ENCODE measurements at places on chromosomes 3 and 15. TPM values are rescaled to one million over a fixed set of nuclear protein-coding genes. Genes with fewer than 3 reads are reported as not detected.

The CSPG4 gene
- polyA plus RNA-seq, result 0.72 TPM

The ATP10A gene
- 0.04 TPM for polyA plus RNA-seq

The NDN gene
- polyA plus RNA-seq, result not detected

The KCNMB2 gene
- polyA plus RNA-seq, result 16.1 TPM

The CLEC3B gene
- polyA plus RNA-seq, result not detected

The C2CD4B gene
- not detected for polyA plus RNA-seq

The IP6K2 gene
- polyA plus RNA-seq, result 81.7 TPM

The ANO10 gene
- polyA plus RNA-seq, result 2.9 TPM

The LIPC gene
- not detected for polyA plus RNA-seq

The APH1B gene
- 14.4 TPM for polyA plus RNA-seq

The WDR49 gene
- polyA plus RNA-seq, result not detected

The PTH1R gene
- not detected for polyA plus RNA-seq

The RAB5A gene
- polyA plus RNA-seq, result 42.7 TPM

The HMG20A gene
- 38.4 TPM for polyA plus RNA-seq

The CORO2B gene
- polyA plus RNA-seq, result not detected

The DYNLT2B gene
- 89.7 TPM for polyA plus RNA-seq

The ATP13A5 gene
- not detected for polyA plus RNA-seq

The DPPA2 gene
- not detected for polyA plus RNA-seq

The CDC25A gene
- polyA plus RNA-seq, result 23.4 TPM

The CISH gene
- polyA plus RNA-seq, result 2.5 TPM

The FBXL22 gene
- 2.4 TPM for polyA plus RNA-seq

The STXBP5L gene
- 0.10 TPM for polyA plus RNA-seq

The TMEM212 gene
- polyA plus RNA-seq, result not detected

The RPUSD3 gene
- polyA plus RNA-seq, result 69.5 TPM

The LRRN1 gene
- not detected for polyA plus RNA-seq

The FAM81A gene
- polyA plus RNA-seq, result 23.3 TPM

The DNAJA4 gene
- 4.2 TPM for polyA plus RNA-seq
